ENCODE measurements at places on chromosomes 4 and X. TPM values are rescaled to one million over a fixed set of nuclear protein-coding genes. Genes with fewer than 3 reads are reported as not detected.

- H3K27me3 ChIP-seq = no peaks in the 10 kb centered on the region
- peak overlapping the region; percentile 86 for H3K4me3 ChIP-seq
- H3K36me3 ChIP-seq = peaks cover 46% of the 10 kb centered on the region
- no peak for DNase-seq
- peak overlapping the region; percentile 96 for H3K27ac ChIP-seq
These were observed 557 bp upstream of the USP38 start for GRCh38 chr4:143184217-143184502.

DNA sequence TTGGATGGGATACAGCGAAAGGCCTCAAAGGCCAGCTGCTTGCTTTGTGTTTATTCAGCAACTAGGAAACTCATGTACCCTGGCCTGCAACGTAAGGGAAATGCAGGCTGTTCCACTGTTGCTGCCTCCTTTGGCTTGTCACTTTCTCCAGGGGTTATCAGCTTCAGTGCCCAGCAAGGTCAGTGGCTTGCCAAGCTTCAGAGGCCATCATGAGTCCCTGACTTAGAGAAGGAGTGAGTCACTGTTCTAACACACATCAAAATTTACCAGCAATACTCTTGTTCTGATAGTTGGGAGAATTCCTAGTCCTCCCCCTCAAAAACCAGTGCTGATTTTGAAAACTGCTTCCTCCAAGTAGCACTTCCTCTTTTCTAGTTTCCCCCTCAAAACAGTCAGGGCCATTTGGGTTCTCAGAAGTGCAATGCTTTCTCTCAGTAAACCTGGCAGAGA is 250.8 kb downstream of the ARHGAP24 start:
- H3K27me3 ChIP-seq = no peaks in the 10 kb centered on the region
- DNase-seq = no peak
- no peak overlapping the region for H3K27ac ChIP-seq
- H3K4me3 ChIP-seq = no peak overlapping the region

GRCh38 chrX:47577901-47578300 is 4.3 kb upstream of the TIMP1 start:
- no peak overlapping the region for H3K27ac ChIP-seq
- DNase-seq = no peak
- no peaks in the 10 kb centered on the region for H3K36me3 ChIP-seq

DNA sequence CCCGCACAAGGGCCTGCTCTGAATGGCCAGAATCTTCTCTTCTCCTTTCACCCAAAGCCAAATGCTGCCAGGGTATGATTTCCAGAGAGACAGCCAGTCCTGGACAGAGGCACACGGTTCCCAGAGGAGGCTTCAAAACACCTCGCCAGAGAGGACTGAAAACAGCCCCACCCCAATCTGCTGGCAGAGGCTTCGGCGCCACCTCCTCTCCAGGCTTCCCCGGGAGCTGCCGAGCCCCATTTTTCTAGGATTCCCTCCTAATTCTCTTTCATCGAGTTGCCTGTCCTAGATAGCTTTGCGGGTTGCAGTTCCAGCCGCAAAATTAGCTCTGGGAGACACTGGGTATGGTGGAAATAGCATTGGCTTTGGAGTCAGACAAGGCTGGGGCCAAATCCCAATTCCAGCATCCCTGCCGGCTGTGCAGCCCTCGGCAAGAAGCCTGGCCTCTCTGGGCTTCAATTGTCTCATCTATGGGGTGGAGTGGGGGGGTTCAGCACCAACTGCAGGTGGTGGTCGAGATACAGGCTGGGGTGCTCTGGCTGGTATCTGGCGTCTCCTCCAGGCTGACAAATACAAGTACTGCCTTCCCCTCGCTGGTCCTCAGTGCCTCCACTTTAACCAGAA is 22.6 kb downstream of the PPP2R2C start:
- H3K27me3 ChIP-seq = peaks cover 7% of the 10 kb centered on the region
- H3K4me3 ChIP-seq = no peak overlapping the region
- no peaks in the 10 kb centered on the region for H3K4me1 ChIP-seq
- no peaks in the 10 kb centered on the region for H3K36me3 ChIP-seq

- peaks cover 10% of the 10 kb centered on the region for H3K4me1 ChIP-seq
- no peaks in the 10 kb centered on the region for H3K36me3 ChIP-seq
- H3K4me3 ChIP-seq = no peak overlapping the region
- DNase-seq = no peak
- peaks cover 17% of the 10 kb centered on the region for H3K27me3 ChIP-seq
These were observed 73.5 kb upstream of the DHRSX start for GRCh38 chrX:2574271-2574670.

DNA sequence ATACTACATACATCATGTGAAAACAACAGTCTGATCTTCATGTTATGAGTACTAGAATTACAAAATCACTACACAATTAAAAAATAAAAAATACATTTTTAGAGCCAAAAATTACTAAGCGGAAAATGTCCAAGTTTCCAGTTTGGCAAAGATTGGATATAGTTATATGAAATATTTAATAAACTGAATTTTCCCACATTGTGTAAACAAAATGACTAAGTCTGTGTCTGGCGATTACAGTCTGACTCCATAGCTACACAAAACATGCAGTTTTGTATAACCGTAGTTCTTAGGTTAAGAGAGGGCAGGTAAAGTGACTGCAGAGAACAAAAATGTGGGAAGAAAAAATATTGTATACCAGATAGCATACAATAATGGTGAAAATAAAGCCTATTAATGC is 59.2 kb upstream of the TMEM47 start:
- H3K4me3 ChIP-seq = no peak overlapping the region
- H3K36me3 ChIP-seq = no peaks in the 10 kb centered on the region

SYTL5 gene
- total RNA-seq = not detected

HGFAC gene
- not detected for total RNA-seq
